RCC 7860 (cell line): ENCODE measurements at places on chromosomes 6 and 20.
A peak's percentile ranks its signal among the peaks of the same experiment; 100 is the strongest.

DNA sequence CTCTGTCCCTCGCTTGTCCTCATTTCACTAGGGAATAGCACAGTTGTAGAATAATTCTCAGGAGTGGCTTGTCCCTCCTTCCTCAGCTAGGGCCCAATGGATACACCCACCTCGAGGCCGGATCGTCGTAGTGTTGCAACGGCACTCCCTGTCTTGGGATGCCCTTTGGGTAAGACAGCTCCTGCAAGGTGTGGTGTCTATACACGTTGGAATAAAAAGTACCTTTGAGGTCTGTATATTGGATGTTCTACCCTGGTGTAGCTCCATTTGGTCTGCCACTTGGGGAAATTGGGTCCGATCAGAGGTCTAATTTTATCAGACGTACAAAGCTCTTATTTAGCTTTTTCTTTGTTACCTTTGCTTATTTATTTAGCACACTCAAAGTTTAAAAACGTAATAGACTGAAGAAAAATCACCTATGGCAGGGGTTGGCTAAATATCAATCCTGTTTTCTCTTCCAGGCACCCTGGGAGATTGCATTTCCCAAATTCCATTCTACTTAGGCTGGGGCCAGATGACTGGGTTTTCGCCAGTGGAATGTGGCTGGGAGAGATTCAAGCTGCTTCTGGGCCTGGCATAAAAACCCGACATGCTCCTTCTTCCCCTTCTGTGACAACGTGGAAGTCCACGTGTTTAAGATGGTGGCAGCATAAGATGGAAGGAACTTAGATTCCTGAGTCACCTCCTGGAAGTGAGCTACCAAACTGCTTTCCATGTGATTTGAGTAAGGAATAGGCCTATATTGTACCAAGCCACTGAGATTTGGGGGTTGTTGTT, 82.3 kb upstream of the CD83 start:
- peak; percentile 64 for DNase-seq

- DNase-seq = no peak
These were observed 27.0 kb downstream of the HECA start for GRCh38 chr6:139161817-139162284.

GRCh38 chr6:34143884-34144580, 1.9 kb downstream of the GRM4 start:
- no peak for DNase-seq

- no peak for DNase-seq
These were observed 2.8 kb upstream of the E2F1 start for GRCh38 chr20:33688938-33689424.

DNA sequence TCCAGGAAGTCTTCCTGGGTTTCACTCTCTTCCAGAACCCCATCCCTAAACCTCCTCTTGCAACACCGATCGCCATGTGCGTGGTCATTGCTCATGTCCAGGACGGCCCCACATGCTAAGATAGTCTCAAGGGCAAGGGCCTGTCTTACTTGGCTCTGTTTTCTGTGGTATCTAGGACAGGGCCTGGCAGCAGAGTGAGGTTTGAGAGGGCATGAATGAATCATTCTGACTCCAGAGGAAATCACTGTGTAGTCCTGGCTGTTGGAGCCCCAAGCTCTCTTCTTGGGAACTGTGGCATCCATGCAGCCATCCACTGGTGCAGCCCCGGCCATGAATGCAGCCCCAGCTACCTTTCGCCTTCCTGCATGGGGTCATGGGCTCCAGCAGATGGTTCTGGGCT, 12.4 kb downstream of the SIRPA start:
- peak; percentile 84 for DNase-seq

DNA sequence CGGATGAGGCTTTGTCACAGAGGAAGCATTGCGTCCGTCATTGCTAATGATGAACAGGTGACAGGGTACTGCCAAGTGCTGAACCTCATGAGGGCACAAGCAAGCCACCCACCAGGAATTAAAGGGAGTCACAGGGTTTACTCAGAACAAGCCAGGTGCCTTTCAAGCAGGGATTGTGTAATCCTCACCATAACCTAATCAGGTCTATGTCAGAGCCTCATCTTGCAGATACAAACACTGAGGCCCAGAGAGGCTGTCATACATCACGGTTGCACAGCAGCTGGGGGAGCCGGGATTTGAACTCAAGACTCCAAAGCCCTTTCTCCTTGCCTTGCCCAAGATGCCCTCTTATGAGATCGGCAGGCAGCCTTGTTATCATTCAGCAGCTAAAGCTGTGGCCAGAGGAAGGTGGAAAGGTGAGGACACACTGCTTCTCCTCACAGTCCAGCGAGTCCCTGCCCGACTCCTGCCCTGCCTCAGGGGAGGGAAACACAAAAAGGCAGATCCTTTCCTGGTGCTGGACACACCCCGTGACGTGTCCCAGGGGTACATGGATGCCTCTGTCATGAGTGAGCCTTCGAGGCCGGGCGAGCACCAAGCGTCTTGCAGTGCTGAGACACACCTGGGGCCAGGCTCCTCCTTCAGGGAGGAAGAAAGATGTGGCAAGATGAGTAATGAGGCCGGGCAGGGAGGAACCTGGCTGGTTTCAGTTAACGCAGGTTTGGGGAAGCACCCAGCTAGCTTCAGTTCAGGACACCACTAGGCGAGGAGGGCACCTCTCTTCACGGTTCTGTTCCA, 214.9 kb downstream of the LY86 start:
- no peak for DNase-seq

DNA sequence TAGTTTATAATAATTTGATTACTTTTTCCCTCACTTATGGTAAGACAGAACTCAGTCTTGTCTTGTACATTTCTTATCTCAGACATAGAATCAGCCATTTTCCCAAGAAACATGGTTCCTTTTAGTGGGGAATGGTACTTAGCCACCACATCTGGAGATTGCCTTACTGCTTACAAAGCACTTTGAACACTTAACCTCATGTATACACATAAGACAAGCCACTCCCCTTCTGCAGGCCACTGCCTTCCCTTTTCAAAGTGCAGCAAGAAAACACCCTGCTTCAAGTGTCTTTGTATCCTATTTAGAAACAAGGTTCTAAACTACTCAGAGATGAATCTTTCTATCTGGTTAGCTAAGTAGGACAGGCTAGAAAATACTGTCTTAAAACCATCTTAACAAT, 159.2 kb downstream of the UBE3D start:
- DNase-seq = no peak

- DNase-seq = no peak
These were observed 46.1 kb downstream of the LYRM4 start for GRCh38 chr6:5214570-5215052.

DNA sequence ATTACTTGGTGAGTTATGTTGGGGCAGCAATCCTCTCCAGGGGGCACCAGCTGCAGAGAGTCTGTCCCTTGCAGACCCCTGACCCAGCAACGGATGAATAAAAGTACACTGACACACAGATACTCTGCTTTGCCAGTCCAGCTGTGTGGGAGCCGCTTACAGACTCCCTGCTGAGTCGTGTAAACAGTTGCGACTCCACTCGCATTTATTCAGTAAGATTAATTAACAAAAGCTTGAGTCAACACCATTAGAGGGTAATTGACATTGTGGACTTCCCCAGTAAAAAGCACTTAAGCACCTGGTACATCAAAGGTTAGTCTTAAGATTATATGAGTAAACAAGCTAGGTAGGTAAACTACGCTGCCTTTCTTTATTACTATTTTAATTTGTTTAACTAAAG, 92.0 kb upstream of the TMEM181 start:
- no peak for DNase-seq

DNA sequence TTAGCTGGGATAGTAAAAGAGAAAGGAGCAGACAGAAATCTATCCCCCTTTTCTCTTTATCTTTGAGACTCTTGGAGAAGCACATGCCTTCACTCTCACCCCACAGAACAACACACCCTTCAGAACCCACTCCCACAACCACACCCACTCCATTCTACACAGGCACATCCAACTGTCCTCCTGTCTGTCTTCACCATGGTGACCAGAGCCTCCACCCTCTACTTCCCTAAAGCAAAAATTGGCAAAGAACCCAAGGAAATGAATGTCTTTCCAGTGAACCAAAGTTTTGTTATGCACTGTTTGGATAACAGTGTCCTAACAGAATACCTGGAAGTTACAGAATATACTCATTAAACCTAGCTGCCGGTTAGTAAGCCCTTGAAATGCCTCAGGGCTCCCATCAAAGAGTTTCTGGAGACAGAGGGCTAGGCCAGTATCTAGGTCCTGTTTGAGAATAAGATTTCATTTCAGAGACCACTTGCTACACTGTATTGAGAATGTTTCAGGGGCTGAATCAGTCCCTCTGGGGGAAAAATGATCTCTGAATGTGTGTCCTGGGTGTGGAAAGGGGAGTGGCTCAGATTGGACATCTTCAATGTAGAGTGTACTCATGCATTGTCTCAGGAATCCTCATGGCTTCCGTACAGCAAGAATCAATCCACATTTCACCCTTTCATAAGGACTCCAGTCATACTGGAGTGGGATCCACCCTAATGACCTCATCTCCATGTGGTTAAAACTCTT, 101.1 kb downstream of the LY86 start:
- DNase-seq = no peak

DNA sequence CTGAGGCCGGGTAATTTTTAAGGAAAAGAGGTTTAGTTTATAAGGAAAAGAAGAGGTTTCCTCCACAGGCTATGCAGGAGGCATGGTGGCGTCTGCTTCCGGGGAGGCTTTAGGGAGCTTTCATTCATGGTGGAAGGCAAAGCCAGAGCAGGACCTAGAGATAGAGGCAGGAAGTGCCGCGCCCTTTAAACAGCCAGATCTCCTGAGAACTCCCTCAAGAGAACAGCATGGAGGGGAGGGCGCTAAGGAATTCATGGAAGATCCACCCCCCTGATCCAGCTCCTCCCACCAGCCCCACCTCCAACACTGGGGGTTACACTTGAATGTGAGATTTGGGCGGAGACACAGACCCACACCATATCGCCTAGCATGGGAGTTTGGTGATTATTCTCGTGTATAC, 13.9 kb upstream of the DACT2 start:
- no peak for DNase-seq

- DNase-seq = no peak
These were observed 68.5 kb downstream of the TRMT11 start for GRCh38 chr6:126054802-126055201.

DNA sequence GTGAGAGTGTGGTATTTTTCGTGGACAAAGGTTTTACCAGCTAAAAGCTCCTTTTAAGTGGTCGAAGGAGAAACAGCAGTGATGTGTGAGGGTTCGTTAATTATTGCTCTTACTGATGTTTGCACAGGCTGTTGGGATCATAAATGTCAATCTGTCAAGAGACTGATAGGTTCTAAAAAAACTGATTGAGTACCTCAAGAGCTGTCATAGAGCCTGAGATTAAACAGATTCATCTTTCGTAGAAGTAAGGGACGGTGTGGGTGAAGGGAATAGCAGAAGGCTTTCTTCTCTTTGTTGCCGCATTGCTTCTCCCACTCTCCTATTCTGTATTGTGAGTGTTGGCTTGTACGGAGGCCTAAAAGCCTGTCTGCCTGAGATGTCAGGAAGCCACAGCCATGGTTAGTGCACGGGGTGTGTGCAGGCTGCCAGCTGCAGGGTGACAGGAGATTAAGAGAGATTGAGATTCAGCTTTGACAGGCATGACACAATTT, 291.0 kb downstream of the ZFAND3 start:
- no peak for DNase-seq

- no peak for DNase-seq
These were observed 140.5 kb downstream of the EYA2 start for GRCh38 chr20:47035026-47035590.

- peak; percentile 57 for DNase-seq
These were observed 5.4 kb upstream of the PLAGL1 start for GRCh38 chr6:144013486-144013909.

DNA sequence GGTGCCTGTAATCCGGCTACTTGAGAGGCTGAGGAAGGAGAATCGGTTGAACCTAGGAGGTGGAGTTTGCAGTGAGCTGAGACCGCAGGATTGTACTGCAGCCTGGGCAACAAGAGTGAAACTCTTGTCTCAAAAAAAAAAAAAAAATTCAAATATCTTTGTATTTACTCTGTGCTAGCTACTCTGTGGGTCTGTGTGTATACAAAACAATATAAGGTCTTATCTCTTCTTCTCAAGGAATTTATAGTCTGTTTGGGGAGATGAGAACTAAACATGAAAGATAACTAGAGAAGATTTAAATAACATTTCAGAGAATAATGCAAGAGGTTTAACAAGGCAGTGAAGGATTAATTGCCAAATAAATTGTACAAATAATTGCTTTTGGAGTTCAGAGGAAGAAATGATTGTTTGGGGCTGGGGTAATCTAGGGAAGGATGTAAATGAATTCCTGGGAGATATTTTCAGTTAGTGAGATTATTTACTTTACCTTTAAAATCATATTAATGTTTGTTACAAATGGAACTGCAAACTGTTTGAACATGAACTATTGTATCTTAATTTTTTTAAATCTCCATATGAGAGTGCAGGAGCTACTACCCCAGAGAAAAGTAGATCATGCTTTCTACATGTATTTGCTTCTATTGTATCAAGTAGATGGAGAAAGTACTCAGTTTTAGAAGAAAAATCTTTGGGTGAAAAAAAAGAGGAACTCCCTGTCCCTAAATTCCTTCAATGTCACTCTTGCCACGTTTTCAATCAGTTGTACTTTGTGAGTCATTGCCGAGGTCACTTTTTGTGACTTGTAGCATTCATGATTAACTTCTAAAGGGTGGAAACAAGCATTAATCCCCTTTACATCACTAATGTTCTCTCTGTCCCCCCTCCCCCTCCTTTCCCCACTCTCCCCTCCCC, 39.0 kb downstream of the NCOA3 start:
- peak; percentile 39 for DNase-seq

DNA sequence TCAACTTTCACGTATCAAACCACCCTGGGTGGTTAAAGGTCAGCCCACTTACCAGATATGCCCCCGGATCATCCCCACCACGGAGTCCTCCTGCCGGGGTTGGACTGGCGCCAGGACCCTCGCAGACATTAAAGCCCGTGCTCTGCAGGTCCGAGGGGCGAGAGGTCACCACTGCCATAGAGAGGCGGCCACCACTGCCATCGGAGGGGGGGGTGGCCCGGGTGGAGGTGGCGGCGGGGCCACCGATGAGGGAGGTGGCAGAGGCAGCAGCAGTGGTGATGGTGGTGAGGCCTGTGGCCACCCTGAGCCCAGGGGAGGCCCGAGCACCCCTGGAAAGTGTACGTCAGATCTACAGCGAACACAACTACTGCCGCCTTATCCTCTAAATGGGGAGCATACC, 76.3 kb downstream of the ASXL1 start:
- no peak for DNase-seq
